ENCODE measurements at places on chromosomes 4 and X.

DNA sequence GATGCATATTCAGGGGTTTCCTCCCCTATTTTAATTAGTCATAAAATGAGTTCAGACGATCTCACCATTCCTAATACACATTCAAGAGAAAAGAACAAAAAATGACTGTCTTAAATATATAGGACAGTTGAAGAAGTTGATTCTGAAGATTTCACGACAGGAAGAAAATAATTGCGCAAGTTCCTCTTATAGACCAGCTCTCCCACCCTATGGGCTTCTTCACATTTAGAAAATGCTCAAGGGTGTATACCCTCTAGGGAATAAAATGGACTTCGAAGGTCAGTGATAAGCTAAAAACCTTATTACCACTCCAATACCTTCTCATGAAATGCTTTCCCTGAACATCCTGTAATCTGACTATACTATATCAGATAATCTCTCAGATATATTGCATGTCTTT is 149.2 kb upstream of the TEX13C start:
- no peak for DNase-seq

- DNase-seq: no peak
Observed at GRCh38 chrX:124925681-124926080, 394.0 kb upstream of the TEX13C start.

- no peak for DNase-seq
Observed at GRCh38 chrX:1134156-1134555, 78.3 kb downstream of the CRLF2 start.

- no peak for DNase-seq
Observed at GRCh38 chr4:15781427-15782095, 3.4 kb downstream of the CD38 start.

DNA sequence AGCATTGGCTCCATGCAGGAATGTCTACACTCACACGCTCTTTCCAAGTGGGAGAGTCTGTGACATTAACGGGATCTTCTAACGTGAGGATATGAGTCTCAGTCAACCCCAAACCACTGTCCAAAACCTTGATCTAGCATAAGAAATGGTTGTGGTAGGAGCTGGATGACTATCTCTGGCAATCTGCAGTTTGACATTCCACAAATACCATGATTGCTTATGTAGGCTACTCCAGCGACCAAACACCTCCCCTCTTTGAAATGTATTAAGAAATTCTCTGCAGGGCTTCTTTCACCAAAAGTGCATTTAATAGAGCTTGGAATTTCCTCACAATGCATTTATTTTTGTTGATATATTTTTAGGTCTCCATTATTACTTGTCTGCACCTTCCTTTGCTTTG is 14.1 kb upstream of the STX18 start:
- no peak for DNase-seq

- no peak for DNase-seq
Observed at GRCh38 chrX:131068945-131069719, 11.0 kb downstream of the ARHGAP36 start.

GRCh38 chrX:15116900-15117299 is 153.0 kb downstream of the ASB9 start:
- DNase-seq: no peak

DNA sequence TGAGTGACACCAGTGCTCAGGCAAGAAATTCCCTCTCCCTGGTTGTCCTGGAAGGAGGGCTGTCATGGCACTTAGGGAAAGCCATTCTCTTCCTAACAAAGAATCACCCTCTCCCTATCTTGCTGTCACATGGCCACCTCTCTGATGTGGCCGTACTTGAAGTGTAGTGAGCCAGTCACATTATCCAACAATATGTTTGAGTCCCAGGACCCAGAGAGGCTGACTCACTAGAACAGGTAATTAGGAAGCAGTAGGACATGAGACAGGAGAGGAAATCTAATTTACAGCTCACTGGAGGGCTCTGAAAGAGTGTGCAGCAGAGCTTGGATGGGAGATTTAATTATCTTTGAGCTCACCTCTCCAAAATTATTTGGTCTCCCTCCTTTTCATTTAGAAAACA is 299.1 kb downstream of the ARHGAP24 start:
- no peak for DNase-seq

DNA sequence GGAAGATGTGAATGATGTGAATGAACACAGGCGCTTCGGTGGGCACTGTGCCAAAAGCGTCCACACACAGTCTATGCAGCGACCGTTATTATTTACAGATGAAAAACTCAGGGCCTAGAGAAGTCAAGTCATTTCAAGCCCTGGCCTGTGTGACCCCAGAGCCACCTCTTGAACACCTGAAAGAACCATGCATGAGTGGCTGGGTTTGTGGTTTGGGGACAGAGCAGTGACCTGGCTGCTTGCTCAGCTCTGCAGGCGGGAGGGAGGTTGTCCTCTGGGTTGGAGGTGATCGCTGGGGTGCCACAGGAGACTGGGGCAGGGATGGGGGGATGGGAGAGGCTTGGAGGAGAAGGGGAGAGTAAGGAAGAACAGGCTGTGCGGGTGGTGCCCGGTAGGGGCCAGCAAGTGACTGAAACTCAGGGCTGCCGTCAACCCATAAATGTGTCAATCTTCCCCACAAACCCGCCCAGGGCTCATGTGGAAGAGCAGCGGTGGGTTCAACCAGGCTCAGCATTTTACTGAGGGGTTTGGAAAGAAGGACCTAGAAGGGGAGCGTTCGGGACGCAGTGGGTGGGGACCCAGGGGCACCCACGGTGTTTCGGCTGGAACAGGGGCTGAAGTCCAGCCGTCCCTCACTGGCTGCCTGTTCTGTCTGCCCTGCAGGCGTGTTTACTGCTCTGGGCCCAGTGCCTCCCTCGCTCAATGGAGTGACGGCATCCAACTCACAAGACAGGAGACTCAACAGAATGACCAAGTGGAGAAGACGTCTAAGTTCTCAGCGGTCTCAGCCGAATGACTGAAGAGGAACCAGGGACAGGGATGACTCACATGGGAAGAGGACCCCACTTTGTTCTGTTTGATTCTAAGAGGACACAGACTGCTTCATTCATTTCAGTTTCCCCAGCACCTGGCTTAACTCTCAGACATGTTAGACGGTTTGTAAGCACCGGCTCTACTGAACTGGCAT is 167.8 kb downstream of the AFAP1 start:
- no peak for DNase-seq

DNA sequence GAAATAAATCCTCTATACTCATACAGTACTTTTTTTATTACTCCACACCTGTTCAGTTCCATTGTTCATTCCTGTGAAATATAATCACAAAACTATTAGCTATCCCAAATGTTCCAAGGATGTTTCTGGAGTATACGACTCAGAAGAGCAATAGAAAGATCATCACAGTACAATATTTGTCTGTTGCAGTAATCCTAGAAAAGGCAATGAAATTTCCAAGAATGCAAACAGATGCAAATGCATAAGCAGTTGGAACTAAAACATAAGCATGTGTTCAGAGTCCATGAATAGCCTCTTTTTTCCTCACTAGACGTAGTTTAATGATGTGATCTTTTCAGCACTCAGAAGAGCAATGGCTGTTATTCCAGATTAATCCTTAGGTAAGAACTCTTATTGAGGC is 55.2 kb downstream of the RTL3 start:
- DNase-seq: no peak

- no peak for DNase-seq
Observed at GRCh38 chr4:147960971-147961370, 229.1 kb downstream of the ARHGAP10 start.

DNA sequence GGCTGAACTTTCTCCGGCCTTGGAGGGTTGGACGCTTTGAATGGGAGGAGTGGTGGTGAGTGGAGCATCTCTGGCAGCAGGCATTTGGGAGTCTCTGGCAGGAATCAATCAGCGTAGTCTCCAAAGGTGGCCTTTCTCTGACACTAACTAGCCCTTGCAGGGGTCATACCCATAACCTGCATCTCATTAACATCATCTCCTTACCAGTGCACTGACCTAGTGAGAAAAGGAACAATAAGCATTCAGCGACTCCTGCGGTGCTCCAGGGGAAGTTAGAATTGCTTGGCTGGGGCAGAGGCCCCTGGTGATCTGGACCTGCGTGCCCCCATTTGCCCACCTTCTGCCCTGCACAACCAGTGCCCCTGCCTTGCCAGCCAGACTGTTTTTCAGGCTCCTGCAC is 161.9 kb downstream of the PTTG2 start:
- DNase-seq: no peak

DNA sequence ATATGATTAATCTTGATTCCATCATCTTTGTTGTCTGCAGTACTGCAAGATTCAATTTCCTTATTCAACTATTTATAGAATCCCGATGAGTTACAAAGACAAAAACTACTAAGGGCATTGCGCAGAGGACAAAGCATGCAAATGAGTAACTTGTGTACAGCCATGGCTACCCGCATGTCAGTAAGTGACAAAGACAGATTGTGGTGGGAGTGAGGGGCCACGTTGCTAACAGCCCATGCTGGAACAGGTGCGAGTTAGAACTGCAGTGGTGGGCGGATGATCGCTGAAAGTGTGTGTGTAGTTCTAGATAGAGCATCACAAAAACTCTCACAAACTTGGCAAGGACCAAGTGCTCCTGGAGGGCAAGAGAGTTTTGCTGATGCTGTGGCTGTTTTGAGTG is 49.5 kb downstream of the ACOX3 start:
- no peak for DNase-seq

- DNase-seq: no peak
Observed at GRCh38 chr4:144627663-144628076, 18.3 kb upstream of the HHIP start.

DNA sequence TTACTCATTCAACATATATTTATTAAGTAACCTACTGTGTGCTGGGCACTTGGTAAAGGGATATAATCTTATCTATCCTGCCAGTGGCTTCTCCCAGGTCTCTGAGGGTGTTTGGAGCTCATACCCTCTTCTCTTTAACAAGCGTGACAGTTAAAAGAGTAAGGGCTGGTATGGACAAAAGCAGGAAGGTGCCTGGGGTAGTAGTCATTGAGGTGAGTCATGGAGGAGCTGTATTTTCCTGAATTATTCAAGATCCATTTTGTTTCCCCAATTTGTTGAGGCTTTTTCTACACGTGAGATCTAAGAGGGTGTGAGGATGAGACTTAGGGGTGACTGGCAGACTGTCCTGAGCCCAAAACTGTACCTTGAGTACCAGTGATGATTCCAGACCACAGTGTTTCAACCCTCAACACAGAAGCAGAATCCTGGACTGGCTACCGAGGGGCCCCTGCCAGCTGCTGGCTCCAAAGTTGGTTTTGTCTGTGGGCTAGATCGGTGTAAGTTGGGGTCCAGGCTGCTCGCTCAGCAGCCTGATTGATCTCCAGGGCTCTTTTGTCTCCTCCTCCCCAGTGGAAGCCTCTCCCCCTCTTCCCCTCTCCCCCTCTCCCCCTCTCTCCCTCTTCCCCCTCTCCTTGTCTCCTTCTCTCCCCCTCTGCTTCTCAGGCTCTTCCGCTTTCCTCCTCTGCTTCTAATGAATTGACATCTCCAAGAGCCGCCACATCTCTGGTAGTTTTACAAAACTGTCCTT is at the start of gene DRP2:
Gene DRP2 (plus strand): TSS at position 671 of the 748 bp plus-strand sequence. CDS start 11,862 bp downstream, outside the sequence.
- DNase-seq: no peak

DNA sequence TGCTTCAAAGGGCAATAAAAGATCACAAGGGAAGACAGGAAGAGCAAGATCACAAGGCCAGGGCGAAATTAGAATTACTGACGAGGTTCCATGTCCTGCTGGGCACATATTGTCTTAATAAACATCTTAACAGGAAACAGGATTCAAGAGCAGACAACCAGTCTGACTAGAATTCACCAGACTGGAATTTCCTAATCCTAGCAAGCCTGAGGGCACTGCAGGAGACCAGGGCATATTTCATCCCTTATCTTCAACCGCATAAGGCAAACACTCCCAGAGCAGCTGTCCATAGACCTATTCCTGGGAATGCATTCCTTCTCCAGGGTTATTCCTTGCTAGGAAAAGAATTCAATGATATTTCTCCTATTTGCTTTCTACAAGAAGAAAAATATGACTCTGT is 12.4 kb upstream of the TDO2 start:
- DNase-seq: no peak

- no peak for DNase-seq
Observed at GRCh38 chr4:166012129-166013030, 139.3 kb downstream of the TLL1 start.

- DNase-seq: no peak
Observed at GRCh38 chr4:115121351-115122043, 8.1 kb upstream of the NDST4 start.

DNA sequence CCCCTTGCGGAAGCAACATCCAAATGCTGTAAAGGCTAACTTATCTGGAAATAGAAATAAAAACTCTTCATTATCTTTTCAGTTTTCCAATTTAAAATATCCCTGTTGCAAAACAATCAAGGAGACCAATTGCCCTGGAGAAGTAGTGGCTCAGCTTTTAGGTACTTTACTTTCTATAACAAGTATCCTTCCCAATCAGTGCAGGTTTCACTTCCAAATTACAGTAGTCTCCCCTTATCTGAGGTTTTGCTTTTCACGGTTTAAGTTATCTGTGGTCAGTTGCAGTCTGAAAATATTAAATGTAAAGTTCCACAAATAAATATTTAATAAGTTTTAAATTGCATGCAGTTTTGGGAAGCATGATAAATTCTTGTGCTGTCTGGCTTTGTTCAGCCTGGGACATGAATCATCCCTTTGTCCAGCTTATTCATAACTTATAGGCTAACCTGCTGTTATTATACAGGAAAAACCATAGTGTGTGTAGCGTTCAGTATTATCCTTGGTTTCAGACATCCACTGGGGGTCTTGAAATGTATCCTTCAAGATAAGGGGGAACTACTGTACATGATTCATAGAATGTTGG is 973.1 kb upstream of the GRID2 start:
- no peak for DNase-seq

DNA sequence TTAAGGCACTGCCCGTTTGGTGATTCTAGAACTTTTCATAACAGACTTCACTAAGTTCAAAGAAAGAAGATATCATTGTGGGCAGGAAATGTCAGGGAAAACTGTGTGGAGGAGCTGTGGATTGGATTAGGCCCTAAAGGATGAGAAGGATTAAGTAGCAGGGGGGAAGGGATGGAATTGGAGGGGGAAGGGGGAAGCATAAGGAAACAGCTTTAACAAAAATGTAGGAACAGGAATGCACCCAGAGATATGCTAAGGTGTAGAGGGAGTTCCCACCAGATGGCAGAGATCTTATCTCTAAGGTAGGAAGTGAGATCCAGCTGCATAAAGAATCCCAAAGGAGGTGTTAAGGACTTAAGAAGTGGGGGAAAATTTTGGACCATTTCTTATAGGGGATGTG is 114.5 kb downstream of the LARP7 start:
- DNase-seq: no peak
